Erythroblast (primary cell): ENCODE measurements at places on chromosomes 12 and 14.

DNA sequence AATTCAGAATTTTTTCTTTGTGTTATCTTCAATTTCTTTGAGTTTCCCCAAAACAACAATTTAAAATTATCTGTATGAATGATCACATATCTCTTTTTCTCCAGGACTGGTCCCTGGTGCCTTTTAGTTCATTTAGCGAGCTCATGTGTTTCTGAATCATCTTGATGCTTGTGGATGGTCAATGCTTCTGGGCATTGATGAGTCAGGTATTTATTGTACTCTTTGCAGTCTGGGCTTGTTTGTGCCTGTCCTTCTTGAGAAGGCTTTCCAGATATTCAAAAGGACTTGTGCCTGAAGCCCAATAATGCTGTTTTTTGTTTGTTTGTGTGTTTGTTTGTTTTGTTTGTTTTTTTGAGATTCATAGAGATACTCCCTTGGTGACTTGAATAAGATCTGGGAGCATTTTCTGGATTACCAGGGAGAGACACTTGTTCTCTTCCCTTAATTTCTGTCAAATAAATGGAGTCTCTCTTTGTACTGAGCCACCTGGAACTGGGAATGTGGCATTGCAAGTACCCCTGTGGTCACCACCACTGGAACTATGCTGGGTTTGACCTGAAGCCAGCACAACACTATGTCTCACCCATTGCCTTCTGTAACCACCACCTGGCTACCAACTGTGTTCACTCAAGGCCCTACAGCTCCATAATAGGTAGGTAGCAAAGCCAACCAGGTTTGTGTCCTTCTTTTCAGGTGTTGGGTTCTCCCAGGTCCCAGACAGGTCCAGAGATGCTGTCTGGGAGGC lies 56.3 kb downstream of the SLC6A15 start:
- DNase-seq = no peak

DNA sequence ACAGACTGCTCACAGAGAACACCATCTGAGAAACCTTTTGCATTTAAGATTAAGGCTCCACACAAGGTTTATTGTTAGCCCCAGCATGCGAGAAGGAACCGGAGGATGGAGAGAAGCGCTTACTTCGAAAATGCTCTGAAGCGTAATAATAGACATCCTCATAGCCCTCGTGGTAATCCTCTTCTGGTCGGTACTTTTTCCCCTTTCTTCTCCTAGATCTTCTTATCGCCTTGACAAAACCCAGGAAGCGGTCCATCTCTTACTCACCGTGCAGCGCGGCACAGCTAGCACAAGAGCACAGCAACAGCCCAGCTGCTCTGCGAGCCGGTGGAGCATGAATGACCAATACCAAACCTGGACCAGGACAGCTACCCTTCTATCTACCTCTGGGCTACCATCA lies 125.1 kb upstream of the GRIP1 start:
- no peak for DNase-seq

DNA sequence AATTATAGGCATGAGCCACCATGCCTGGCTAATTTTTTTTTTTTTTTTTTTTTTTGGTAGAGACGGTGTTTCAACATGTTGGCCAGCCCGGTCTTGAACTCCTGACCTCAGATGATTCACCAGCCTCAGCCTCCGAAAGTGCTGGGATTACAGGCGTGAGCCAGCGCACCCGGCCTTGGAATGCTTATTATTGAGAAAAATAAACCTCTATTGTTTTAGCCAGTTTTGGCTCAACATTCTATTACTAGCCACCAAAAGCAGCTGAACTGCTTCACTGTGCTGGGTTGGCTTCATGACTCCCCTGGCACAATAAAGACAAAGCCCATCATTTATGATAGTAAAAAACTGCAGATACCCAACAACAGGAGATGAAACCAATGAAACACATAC lies 93.5 kb upstream of the CEP83 start:
- no peak for DNase-seq

- DNase-seq = no peak
Observed at GRCh38 chr14:77988096-77988870, 181.9 kb upstream of the NRXN3 start.

DNA sequence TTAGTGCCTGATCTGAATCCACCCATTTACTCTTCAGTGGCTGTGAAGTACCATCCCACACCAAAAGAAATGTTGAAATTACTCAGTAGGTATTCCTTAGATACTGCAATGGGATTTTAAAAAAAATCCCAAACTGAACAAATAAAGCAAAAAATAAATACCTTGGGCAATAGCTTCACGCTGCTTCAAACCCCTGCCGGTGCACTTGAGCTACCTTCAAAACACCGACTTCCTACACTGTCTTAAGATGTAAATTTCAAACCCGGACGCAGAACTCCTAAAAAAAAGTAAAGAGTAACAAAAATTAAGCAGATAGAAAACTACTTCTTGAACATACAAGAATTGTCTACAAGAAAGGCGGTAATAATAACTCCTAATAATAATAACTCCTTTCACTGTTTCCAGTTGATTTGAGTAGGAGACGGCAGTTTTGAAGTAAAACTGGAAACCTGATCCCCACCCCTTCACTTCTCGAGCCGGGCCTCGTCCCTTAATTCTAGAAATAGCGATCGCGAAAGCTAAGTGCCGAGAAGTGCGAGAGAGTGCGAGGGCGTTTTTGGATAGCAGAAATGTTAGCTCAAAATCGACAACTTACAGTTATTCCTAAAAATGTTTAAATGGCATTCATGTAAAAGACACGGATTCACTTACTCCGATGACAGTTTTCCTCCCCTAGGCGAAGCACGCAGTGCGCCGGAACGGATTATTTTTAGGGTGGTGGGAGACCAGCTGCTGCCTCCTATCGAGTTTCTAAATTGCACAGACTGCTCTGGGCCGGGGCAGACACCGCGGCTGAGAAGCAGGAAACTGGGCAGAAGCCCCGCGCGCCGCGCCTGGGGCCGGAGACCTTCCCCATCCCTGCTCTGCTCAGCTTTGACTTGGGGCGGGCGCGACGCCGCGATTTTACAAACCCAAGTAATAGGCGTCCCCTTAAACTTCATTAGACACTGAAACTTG lies at the start of gene ABCC9:
Gene ABCC9 (minus strand): TSS at position 878 of the 957 bp plus-strand sequence. CDS start 4,752 bp downstream, outside the sequence.
- DNase-seq = no peak

GRCh38 chr12:59895166-59895775 lies 299.4 kb downstream of the SLC16A7 start:
- no peak for DNase-seq

- peak; percentile 75 for DNase-seq
Observed at GRCh38 chr12:98513379-98514322, 1.7 kb upstream of the TMPO start.

- no peak for DNase-seq
Observed at GRCh38 chr12:20625531-20625930, 69.6 kb upstream of the SLCO1C1 start.

DNA sequence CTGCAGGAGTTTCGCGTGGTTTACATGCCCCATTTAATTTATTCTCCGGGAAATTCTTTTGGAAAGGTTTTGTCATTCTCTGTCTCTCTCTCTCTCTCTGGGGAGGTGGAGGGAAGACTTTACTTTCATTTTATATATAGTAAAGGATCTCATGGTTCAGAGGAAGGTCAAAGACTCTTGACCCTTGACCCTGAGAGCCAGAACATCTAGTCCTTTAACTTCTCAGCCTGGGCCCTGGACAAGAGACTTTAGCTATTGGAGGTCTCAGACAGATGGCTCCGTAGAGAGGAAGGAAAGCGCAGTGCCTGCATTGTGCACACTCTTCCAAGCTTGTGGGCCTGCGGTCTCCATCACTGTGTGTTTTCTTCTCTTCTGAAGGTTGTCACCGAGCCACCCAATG lies 43.7 kb downstream of the CCDC92 start:
- DNase-seq = no peak

- DNase-seq = no peak
Observed at GRCh38 chr14:103854017-103854808, 6.8 kb upstream of the PPP1R13B start.

DNA sequence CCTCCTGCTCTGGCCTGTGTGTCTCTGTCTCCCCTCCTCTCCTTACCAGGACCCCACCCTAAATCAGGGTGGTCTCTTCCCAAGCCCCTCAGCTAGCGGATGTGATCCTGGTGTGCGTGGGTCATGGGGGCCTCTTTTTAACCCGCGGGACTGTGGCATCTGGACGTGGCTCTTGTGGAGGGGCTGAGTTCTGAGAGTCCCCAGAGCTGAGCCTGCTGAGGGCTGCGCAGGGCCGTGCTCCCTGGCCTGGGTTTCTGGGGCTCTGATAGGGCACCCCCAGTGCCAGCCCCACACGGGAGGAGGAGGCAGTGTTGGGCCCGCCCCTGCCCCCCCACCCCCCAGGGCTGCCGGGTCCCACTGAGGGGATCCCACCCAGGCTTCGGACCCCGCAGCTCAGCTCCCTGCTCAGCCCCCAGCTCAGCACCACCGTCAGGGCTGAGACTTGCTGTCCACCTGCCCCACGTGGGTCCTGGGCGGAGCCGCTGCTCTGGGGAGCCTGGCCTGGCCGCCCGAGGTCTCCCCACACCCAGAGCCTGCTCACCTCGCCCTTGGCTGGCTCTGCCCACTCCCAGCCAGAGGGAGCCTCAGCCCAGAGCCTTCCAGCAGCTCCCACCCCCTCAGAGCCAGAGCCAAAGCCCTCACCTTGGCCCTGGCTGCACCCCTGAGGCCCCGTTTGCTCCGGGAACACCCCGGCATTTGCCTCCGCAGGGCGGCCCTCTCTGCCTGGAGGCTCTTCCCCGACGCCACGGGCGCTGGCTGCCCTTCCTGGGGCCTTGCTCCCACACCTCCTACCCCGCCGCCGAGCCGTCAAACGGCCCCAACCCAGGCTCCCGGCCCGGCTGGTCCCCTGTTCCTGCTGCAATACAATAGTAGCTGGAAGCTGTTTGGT lies 31.5 kb downstream of the NOC4L start:
- no peak for DNase-seq

DNA sequence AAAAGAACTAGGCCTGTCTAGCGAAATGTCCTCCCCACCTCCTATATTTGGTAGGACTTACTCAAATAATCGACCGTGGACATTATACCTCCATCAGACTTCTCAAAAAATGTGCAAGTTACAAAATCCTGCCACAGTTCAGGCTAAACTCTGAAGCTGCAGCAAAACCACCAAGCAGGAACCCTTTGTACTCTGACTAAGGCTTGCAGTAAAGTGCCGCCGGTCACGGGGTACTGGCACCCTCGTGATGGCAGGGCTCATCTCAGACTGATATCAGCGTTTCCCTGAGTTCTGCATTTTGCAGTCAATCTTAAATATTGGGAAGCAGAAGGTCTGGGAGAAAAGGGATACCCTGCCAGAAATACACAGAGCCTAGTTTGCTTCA lies 17.1 kb downstream of the SLC11A2 start:
- DNase-seq = peak; percentile 55

DNA sequence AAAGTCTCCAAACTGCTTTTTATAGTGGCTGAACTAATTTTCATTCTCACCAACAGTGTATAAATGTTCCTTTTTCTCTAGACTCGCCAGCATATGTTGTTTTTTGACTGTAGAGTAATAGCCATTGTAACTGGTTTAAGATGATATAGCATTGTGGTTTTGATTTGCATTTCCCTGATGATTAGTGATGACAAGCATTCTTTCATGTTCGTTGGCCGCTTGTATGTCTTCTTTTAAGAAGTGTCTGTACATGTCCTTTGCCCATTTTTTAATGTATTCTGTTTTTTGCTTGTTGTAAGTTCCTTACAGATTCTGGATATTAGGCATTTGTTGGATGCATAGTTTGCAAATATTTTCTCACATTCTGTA lies 404.9 kb downstream of the FLRT2 start:
- DNase-seq = no peak

GRCh38 chr14:94172545-94172944 lies 1.6 kb upstream of the PPP4R4 start:
- DNase-seq = no peak

DNA sequence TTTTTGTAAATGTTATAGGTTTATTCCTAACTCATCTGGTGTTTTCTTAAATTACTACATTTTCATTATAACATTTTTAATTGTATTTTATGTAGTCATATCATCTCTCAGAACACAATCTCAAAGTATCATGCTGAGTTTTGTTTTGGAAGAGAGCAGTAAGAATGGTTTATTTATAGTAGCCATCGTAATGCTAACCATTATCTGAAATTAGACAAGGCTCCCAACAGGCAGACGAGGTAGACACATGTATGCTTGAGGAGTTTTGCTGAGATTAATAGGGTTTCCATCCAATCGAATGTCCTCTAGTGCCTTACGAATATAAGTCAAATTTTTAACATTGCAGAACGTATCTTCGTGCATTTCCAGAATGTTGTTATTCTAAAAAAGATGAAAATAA lies 9.0 kb upstream of the CCER1 start:
- no peak for DNase-seq
